Kasumi-1 (cell line): ENCODE measurements at places on chromosomes 1 and 21.

GRCh38 chr1:87937831-87938395 is 609.2 kb downstream of the LMO4 start:
- DNase-seq: no peak

GRCh38 chr1:227816750-227817446 is 1.4 kb downstream of the PRSS38 start:
- no peak for DNase-seq

DNA sequence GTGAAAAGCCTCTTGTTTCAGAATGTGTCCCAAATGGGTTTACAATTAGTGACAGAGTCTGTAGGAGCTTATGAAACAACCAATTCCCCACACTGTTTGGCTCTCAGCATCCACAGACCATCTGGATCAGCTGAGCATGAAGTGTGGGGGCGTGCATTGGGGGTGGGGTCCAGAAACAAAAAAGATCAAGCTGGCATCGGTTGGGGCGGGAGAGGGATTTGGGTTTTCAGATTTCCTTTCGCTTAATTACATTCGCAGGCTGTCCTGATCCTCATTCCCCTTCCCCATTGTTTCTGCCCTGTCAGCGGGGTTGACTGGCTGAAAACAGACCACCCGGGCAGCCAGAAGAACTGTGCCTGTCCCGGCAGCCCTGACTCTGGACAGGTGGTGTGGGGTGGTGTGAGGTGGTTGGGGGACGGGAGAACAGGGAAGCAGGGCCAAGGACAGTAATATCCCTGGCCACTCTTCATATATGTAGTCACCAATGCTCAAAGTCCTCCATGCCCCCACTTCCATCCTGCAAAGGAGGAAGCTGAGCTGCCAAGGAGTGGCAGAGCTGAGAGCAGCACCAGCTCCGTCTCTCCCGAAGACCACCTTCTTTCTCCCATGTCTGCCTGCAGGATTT is 92.0 kb downstream of the IER5 start:
- no peak for DNase-seq

- DNase-seq: no peak
These were observed 16.0 kb upstream of the COG2 start for GRCh38 chr1:230626232-230626631.

GRCh38 chr1:212607913-212608391 is 609 bp upstream of the ATF3 start:
- no peak for DNase-seq

GRCh38 chr21:20258542-20258941 is 739.7 kb upstream of the NCAM2 start:
- DNase-seq: peak; percentile 67

DNA sequence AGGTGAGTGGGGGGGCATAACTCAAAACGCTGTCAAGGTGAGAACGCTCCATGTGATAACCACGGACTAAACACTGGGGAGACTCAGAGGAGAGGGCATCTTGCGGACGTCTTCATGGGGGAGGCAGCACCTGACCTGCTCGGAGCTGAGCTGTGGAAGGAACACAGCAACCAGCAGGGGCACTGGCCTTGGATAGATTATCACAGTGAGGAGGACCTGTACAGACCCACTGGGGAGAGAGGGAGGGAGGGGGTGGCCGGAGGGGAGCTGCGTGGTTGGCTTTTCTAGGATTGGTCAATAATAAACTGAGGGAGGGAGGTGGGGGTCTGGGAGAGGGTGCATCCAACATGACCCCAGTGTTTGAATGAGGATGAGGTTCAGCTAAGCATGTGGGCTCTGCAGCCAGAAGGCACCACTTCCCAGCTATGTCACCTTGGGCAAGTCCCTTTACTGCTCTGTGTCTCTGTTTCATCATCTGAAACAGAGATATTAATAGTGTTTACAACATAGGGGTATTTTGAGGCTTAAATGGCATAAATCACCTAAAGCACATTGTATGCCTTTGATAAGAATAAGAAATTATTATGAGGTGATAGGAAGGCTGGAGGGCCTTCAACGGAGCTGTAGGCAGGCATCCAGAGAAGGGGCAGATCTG is 123.3 kb downstream of the GRIK3 start:
- DNase-seq: no peak

DNA sequence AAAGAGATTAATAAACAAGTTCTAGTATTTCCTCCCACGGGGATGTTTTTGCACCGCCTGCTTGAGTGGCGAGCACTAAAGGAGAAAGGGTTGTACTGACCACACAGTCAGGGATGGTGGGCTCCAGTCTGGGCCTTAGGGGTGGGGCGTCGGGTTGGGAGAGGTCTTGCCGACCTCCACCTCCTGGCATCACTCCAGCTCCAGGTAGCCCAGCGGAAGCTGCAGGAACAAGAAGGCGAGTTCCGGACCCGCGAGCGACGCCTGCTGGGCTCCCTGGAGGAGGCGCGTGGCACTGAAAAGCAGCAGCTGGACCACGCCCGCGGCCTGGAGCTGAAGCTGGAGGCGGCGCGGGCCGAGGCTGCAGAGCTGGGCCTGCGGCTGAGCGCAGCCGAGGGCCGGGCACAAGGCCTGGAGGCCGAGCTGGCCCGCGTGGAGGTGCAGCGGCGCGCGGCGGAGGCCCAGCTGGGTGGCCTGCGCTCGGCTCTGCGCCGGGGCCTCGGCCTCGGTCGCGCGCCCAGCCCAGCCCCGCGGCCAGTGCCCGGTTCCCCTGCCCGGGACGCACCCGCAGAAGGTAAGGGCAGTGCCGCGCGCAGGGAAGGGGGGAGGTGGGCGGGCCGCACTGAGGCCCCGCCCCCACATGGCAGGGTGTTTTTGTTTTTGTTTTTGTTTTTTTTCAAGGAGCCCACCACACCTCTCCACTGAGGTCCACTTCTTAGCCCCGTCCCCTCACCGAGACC is 19.7 kb downstream of the MFAP2 start:
- no peak for DNase-seq
